Ammon's horn (tissue), 1 donor: ENCODE measurements at places on chromosomes 1 and 21.
A peak's percentile ranks its signal among the peaks of the same experiment; 100 is the strongest.

DNA sequence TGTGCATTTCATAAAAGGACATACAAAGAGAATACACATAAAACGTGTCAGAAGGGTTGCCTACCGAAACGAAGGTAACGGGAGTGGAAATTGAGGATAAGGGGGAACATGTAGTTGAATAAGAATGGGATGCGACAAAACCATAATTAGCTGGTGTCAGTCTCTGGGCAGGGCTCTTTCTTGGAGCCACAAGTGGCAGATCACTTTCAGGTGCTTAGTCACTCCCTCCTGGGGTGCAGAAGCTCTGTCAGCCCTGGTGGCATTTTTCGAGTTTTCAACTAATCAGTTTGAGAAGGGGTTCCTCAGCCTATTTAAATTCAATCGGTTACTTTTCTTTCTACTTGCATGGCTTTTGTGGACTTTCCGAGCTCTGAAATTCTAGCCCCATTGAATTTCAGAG is 133.9 kb upstream of the IGSF21 start:
- no peak for DNase-seq

- no peak for DNase-seq
These were observed 421.2 kb downstream of the DPYD start for GRCh38 chr1:97499667-97500066.

GRCh38 chr1:14253676-14254075 is 344.8 kb upstream of the KAZN start:
- no peak for DNase-seq

GRCh38 chr1:31640179-31640578 is 4.5 kb downstream of the PEF1 start:
- DNase-seq, result no peak

DNA sequence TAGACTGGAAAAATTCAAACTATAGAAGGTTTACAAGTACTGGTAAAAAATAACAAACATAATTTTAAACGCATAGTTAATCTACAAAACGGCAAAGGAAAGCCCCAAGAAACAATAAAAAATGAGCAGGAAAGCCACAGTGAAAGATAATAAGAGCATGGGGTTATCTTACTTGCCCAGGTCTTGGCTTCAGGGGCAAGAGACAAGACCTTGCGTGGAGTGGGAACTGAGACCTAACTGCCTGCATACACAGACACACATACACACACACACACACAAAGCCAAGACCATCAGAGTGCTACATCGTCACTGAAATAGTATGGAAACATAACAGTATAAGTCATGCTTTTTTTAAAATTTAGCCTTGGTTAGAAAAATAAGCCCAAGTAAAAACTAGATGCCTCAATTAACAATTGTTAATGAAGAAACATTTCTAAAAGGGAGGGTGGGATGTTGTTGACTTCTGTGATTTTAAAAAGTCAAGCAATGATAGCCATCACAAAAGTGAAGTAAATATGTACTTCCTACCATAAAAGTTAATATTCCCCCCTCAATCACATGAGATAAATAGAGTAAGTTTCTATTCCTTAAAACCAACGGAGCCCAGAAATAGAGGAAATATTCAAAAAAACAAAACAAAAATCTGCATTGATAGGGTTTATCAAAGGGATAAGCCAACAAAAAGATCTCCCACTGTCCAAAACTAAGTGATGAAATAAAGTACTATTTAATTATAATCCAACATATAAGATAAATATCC is 29.4 kb upstream of the CRP start:
- DNase-seq, result no peak

- no peak for DNase-seq
These were observed 149.8 kb downstream of the NCAM2 start for GRCh38 chr21:21148009-21148408.

GRCh38 chr21:46130831-46131587 is 24.4 kb downstream of the FTCD start:
- DNase-seq, result no peak

GRCh38 chr1:235990330-235990795 is 74.5 kb downstream of the NID1 start:
- peak; percentile 14 for DNase-seq

- DNase-seq, result no peak
These were observed 51.0 kb upstream of the EFHD2 start for GRCh38 chr1:15358565-15359133.

DNA sequence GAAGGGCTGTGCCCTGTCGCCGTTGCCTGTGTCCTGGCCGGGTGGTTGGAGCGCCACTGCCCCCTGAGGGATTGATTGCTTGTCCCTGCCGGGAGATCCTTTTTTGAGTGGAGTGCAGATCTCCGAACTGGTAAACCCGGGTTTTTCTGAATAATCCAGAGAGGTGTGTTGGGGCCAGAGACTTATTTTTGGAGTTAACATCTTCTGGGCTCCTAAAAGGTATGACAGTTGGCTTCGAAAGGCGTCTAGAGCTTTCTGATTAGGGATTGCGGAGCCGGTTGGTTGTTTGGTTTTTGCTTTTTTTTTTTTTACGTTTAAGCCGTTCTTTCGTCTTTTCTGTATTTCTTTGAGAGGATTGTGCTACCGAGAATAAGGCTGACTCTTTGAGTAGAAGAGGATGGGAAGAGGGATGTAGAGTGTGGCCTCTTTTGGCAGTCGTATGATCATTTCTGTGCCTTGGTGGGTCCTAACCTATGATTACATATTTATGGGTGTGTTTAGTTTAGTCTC is 756 bp downstream of the RLF start:
- no peak for DNase-seq

DNA sequence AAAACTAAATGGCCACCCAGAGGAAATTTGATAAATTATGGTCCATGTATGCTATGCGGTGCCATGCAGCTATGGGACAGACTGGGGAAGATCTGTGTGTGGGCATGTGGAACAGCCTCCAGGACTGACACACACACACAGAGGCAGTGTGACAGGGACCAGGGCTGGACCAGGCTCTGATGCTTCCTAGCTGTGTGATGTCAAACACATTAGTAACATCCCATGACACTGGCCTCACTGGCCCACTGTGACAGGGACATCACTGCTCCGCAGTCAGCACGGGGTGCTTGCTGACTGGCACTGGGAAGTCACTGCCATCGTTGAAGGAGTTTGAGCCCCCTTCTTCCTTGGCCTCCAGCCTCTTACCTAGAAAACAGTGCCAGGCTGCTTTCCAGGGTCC is 13.9 kb downstream of the RAP1GAP start:
- DNase-seq, result no peak

- DNase-seq, result no peak
These were observed 14.4 kb downstream of the THEMIS2 start for GRCh38 chr1:27886744-27887143.

GRCh38 chr21:17780539-17780938 is 38.6 kb downstream of the C21orf91 start:
- no peak for DNase-seq

GRCh38 chr1:107220036-107220435 is 79.2 kb downstream of the NTNG1 start:
- no peak for DNase-seq

DNA sequence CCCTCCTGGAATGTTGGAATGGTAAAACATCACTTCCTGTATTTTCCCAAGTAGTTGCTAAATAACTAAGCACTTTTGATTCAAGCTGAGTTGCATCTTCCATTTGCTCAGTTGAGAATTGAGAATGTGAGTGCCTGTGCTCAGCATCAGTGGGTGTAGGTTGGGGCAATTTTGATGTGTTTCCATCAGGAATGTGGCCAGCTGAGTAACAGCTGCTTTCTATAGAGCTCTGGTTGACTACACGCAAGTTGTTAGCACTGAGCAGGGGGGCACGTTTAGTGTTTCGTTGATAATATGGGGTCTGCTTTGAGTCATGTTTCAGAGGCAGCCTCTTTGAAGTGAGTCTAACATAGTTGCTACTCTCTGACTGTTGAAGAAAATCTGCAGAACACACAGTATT is 41.5 kb downstream of the LRRC53 start:
- no peak for DNase-seq

DNA sequence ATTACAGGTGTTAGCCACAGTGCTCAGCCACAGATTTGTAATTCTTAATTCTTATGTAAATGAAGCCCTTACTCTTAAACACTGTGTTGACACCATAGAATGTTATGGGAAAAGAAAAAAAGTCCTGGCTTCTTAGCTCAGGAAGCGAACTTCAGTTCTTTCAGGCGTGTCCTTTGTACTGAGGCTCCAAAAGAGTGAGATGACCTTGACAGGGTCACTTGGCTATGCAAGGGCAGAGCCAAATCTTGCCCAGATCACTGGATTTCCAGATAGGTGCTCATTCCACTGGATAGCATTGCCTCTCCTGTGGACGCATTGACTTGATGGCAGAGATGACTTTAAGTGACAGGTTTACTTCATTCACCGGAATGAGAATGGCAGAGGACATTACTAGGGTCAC is 4.8 kb downstream of the NFYC start:
- no peak for DNase-seq

- no peak for DNase-seq
These were observed 7.1 kb upstream of the ITGB2 start for GRCh38 chr21:44927587-44928461.

DNA sequence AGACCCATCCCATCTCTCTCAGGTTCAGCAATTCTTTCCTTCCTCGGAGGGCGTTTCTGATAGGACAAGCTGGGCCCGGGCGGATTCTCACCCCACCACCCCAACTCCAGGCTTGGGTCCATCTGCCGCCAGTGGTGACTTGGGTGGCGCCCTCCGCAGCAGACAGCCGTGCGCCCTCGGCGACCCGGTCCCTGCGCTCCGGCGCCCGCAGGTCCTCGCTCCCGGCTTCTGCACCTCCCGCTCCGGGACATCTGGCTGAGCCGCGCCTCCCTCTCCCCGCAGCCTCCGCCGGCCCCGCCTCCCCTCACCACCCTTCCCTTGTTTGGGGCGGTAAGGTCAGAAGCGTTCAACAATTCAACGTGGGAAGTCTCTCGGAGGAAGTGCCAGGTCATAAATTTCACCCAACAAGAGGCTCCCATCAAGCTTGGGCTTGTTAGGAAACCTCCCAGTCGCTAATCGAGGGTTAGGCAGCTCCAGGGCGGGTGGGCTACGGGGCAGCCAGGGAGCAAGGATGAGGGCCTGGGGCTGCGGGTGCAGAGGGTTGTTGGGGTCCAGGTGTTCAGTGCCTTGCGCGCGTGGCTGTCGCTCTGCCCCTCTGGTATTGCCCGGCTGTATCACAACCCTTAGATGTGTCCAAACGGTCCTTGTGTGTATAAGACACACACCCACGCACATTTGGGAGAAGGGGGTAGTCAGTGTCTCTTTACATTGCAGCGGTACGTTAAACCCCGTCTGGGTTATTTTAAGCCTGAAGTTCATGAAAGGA is 39.8 kb downstream of the OLIG1 start:
- DNase-seq, result no peak

- peak; percentile 52 for DNase-seq
These were observed 5.4 kb downstream of the PEA15 start for GRCh38 chr1:160210561-160210960.

DNA sequence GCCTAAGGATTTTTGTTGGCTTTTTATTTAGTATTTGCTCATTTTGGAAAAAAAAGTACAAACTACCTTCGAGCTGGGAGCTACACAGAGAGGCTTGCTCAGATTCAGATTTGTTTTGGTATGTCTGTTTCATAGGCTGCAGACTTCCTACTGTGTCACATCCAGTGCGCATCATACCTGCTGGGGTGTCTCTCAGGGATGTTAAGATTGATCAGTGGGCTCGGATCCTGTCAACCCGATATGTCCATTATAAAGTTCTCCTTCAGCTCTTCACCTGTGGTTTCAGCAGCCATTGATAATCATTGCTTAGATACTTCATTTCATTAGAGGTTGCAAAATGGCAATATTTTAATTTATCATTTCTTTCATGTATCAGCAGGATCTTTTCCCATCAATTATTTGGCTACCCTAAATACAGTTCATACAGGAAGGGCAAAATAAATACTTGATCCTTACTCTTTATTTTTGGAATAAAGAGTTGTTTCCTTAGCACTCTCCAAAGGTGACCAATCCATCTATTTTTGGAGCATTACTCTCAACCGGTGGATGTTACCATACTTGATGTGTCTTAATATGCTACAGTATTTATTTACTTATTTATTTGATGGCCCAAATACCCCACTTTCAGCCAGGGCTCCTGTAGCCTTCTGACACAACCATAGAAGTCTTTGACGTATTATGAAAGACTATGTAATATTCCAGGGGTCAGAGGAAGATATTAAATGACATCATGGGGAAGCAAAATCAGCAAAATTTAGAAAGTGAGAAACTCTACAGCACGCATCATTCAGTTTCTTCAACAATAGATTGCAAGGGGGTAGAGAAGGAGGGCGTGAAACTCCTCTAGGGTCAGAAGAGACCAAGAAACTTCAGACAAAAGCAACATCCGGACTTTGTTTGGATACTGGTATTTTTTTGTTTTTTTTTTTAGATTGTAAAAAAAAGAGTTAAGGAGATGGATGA is 55.3 kb upstream of the HNRNPU start:
- DNase-seq, result no peak

DNA sequence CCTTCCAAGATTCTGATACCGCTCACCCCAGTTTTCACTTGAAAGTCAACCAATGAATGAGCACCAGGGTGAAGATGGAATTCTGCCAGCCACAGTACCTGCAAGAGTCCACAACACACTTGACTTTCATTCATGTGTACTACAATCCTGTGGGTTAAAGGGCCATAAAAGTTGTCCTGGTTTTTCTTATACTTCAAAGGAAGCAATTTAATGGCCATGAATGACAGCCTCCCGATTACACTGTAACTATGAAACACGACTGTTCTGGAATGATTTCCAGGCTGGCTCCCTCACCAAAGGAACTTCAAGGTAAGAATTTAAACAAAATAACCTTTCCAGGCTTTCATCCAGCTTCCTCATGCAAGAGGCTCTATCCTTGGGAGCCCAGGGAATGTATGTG is 502.8 kb downstream of the SMYD3 start:
- no peak for DNase-seq

DNA sequence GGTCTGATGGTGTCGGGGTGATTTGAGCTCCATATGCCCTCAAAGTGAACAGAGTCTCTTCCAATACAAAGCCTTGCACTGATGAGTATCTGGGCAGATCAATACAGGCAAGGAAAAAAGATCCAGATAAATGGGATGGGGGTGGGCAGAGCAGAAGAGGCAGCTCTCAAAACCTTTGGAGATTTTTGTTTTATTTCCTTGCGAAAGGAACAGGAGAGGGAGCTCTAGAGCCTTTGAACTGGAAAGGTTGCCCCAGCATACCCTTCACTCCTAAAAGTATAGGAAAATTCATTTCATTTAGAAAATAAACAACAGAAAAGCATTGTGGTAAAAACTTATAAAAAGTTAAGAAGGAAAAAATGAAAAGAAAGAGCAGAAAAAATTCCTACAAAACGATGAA is 31.4 kb upstream of the OLIG2 start:
- no peak for DNase-seq

GRCh38 chr1:214327514-214327913 is 46.6 kb downstream of the SMYD2 start:
- no peak for DNase-seq

DNA sequence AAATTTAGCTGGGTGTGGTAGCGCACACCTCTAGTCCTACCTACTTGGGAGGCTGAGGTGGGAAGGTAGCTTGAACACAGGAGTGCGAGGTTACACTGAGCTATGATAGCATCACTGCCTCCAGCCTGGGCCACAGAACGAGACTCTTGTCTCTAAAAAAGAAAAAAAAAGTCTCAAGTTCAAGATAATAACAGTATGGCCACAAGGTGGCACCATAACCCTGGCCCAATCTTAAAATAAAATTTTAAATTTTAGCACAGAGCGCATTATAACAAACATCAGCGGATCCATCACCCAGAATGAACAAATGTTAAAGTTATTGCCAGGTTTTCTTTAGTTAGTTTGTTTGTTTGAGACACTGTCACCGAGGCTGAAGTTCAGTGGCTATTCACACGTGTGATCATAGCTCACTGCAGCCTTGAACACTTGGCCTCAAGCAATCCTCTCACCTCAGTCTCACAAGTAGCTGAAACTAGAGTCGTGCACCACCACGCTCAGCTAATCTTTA is 2.9 kb upstream of the HTR6 start:
- peak; percentile 25 for DNase-seq
